CD4-positive, alpha-beta memory T cell (primary cell): ENCODE measurements at places on chromosomes 2 and 18. TPM values are rescaled to one million over a fixed set of nuclear protein-coding genes. Genes with fewer than 3 reads are reported as not detected.

Gene DSG1
- not detected for total RNA-seq

Gene SOX11
- not detected for total RNA-seq

Gene NPPC
- total RNA-seq = not detected

Gene TUBA4B
- not detected for total RNA-seq

Gene PLEK
- total RNA-seq = 10.7 TPM

DNA sequence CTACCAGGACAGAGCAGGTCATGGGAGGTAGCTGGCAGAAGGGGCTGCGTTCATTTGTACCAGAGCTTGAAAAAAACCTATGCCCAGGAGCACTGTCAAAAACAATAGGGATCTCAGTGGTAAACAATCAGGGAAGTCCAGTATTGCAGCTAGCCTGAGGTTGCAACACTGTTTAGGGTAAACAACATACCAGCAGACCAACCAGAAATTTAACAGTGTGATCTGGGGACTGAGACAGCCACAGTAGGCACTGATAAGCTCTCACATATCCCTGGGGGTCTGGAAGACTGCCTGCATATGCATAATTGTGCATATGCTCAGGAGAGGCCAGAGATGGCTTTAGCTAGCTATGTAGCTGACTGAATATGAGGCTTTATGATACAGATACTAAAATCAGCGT is 12.0 kb upstream of the ZCCHC2 start:
- no peak overlapping the region for H3K27ac ChIP-seq
- H3K4me1 ChIP-seq = peaks cover 7% of the 10 kb centered on the region
- no peaks in the 10 kb centered on the region for H3K27me3 ChIP-seq
- no peak overlapping the region for H3K4me3 ChIP-seq

GRCh38 chr2:43758739-43759138 is 15.1 kb upstream of the DYNC2LI1 start:
- no peaks in the 10 kb centered on the region for H3K4me1 ChIP-seq
- no peaks in the 10 kb centered on the region for H3K27me3 ChIP-seq
- DNase-seq = no peak
- no peak overlapping the region for H3K27ac ChIP-seq

GRCh38 chr2:28507796-28508764 is 12.2 kb downstream of the PLB1 start:
- H3K4me3 ChIP-seq = no peak overlapping the region
- no peaks in the 10 kb centered on the region for H3K36me3 ChIP-seq
- no peaks in the 10 kb centered on the region for H3K4me1 ChIP-seq
- no peak overlapping the region for H3K27ac ChIP-seq
- no peaks in the 10 kb centered on the region for H3K27me3 ChIP-seq

DNA sequence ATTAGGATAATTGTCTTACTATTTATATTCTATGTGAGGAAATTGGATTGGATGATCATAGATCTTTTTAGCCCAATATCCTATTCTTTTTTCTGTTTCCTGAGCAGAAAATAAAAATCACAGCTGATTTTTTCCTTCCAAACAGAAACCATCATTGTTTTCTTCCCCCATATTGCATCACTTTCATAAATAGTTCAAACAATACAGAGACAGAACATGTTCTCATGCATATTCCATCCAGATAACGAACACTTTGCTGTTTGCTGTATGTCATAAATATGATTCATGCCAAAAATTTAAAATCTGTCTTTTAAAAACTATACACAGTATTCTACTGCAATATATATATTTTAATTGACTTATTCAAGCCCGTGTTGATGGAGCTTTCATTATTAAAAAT is 22.0 kb upstream of the RALBP1 start:
- no peak overlapping the region for H3K27ac ChIP-seq
- H3K4me3 ChIP-seq = no peak overlapping the region
- no peaks in the 10 kb centered on the region for H3K4me1 ChIP-seq
- DNase-seq = no peak

DNA sequence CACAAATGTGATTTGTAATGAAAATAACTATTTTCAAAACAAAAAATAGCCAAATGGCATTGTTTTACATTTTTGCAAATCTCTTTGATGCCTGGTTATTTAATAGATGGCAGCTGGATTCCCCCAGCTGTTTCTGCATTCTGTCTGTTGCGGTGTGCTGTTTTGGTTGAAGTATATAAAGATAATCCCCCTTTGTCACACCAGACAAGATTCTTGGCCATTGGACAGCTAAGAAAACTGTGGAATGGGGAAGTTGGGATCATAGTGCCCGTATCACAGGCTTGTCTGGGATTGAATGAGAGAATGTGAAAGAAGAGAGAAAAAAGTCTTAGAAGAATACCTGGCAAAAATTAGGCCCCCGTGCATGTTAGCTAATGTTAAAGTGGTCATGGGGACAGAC is 19.5 kb upstream of the LYPD6B start:
- H3K4me1 ChIP-seq = no peaks in the 10 kb centered on the region
- H3K4me3 ChIP-seq = no peak overlapping the region
- no peaks in the 10 kb centered on the region for H3K27me3 ChIP-seq
- DNase-seq = no peak

DNA sequence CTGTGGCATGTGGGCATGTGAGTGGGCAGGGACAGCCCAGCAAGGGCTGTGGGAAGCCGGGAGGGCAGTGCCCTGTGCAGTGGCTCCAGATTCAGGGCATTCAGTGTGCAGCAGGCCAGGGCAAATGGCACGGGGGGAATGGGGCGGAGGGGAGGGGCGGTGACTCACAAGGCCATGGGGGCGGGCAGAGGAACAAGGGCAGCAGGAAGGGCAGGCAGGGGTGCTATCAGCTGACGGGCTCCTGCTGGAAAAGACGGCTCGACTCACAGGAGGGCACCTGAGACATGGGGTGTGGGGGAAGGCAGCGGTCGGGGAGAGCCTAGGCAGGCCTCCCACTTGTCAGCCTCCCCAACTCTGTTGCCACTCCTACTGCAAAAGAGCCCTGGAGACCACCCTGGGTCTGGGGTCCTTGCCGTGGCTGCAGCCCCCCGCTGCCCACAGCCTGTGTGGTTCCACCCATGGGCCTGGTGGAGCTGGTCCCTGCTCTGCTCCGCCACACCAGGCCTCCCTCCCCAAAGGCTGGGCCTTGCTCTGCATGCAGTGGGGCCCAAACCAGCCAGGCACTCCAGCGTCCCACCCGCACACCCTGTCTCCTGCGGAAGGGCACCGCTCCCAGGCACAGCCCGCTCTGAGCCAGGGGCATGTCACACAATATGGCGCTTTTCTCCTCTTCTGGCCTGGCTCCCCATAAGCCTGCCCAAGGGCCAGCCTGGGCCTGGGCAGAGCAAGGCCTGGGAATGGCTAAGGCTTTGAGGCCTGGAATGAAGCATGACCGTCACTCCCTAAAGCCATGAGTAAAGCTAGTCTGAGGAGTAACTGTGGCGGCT is 25.9 kb downstream of the HS6ST1 start:
- DNase-seq = peak; percentile 19
- no peaks in the 10 kb centered on the region for H3K27me3 ChIP-seq
- H3K27ac ChIP-seq = no peak overlapping the region
- no peak overlapping the region for H3K4me3 ChIP-seq

DNA sequence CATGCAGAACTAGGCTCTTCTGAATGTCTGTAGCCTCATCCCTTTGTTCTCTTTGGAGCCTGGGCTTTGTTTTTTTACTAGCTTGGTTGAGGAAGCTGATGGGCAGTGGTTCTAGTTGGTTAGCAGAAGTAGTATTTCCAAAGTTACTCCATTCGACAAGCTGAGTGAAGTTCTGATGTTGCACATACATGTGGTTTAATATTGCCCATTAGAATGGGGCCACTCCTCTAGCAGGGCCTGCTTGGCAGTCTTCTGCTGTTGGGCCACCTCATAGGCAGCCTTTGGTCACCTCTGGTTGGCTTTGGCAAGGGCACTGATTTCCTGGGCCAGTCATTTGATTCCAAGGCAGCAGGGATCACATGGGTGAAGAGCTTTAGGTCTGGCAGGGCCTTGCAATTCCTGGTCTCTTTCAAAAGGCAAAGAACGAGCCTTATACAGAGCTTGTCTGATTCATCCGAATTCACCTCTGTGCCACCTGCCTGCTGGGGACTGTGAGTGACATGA is 2.5 kb downstream of the RPIA start:
- H3K4me1 ChIP-seq = peaks cover 44% of the 10 kb centered on the region
- H3K27ac ChIP-seq = no peak overlapping the region
- H3K36me3 ChIP-seq = no peaks in the 10 kb centered on the region
- H3K4me3 ChIP-seq = no peak overlapping the region

- H3K27me3 ChIP-seq = no peaks in the 10 kb centered on the region
- no peak overlapping the region for H3K27ac ChIP-seq
- H3K36me3 ChIP-seq = no peaks in the 10 kb centered on the region
- DNase-seq = no peak
- no peaks in the 10 kb centered on the region for H3K4me1 ChIP-seq
- H3K4me3 ChIP-seq = no peak overlapping the region
These were observed 114.2 kb downstream of the ZNF521 start for GRCh38 chr18:25237571-25238267.

GRCh38 chr18:42039396-42039795 is 84.4 kb downstream of the PIK3C3 start:
- no peak overlapping the region for H3K4me3 ChIP-seq
- no peak for DNase-seq
- H3K36me3 ChIP-seq = peaks cover 33% of the 10 kb centered on the region
- H3K27ac ChIP-seq = no peak overlapping the region
- no peaks in the 10 kb centered on the region for H3K4me1 ChIP-seq
- no peaks in the 10 kb centered on the region for H3K27me3 ChIP-seq

- no peaks in the 10 kb centered on the region for H3K36me3 ChIP-seq
- H3K27ac ChIP-seq = no peak overlapping the region
- H3K4me1 ChIP-seq = no peaks in the 10 kb centered on the region
- no peaks in the 10 kb centered on the region for H3K27me3 ChIP-seq
- no peak for DNase-seq
These were observed 263.9 kb downstream of the FIGN start for GRCh38 chr2:163471947-163472346.
